ENCODE measurements at places on chromosomes 11 and 22.

- H3K36me3 ChIP-seq, result no peaks in the 10 kb centered on the region
- H3K4me1 ChIP-seq, result peaks cover 6% of the 10 kb centered on the region
- no peak overlapping the region for H3K4me3 ChIP-seq
Measured at GRCh38 chr11:130394615-130395014, 33.8 kb downstream of the ADAMTS8 start.

- peaks cover 37% of the 10 kb centered on the region for H3K4me1 ChIP-seq
- H3K4me3 ChIP-seq, result peak overlapping the region; percentile 79
- H3K27ac ChIP-seq, result no peak overlapping the region
- DNase-seq, result peak; percentile 79
- H3K27me3 ChIP-seq, result peaks cover 9% of the 10 kb centered on the region
- no peaks in the 10 kb centered on the region for H3K36me3 ChIP-seq
Measured at GRCh38 chr11:45918331-45918941, 759 bp upstream of the PEX16 start.

DNA sequence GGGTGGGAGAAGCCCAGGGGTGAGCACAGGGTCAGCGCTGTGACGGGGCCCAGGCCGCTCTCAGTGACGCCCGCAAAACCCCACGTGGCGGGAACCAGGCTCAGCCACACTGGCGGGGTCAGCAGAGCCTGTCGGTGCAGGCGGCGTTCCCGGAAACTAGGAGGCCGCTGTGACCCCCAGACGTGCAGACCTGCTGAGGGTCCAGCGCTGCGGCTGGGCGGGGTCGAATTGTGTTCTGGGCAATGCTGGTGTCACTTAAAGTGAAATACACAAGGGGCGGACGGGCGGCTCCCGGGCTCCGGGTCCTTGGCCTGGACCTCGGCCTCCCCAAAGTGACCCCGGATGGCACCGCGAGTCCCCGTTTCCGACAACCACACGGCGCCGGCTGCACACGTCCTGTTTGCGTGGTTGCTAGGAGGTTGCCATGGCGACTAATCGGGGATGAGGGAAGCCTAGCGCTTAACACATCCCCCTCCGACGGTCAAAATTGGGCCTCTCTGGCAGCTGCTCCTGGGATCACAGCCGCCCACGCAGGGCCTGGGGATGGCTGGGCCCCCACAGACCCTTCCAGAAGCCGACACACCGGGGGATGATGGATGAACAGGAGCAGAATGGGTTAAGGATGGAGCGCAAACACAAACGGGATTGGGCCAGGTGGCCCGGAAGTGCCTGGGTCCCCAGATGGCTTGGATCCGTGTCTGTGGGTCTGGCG lies 81.7 kb upstream of the PRR5 start:
- H3K4me1 ChIP-seq, result peaks cover 26% of the 10 kb centered on the region
- no peak overlapping the region for H3K27ac ChIP-seq
- DNase-seq, result peak; percentile 97
- no peaks in the 10 kb centered on the region for H3K36me3 ChIP-seq
- no peaks in the 10 kb centered on the region for H3K27me3 ChIP-seq

- H3K27ac ChIP-seq, result no peak overlapping the region
- no peak for DNase-seq
- H3K36me3 ChIP-seq, result no peaks in the 10 kb centered on the region
Measured at GRCh38 chr11:31995032-31995431, 95.8 kb upstream of the RCN1 start.

- peaks cover 26% of the 10 kb centered on the region for H3K4me1 ChIP-seq
- no peaks in the 10 kb centered on the region for H3K36me3 ChIP-seq
- no peaks in the 10 kb centered on the region for H3K27me3 ChIP-seq
- H3K4me3 ChIP-seq, result no peak overlapping the region
- peak; percentile 75 for DNase-seq
Measured at GRCh38 chr11:70555078-70555477, 156.7 kb downstream of the CTTN start.

GRCh38 chr11:93131709-93132108 lies 66.1 kb downstream of the SLC36A4 start:
- H3K27ac ChIP-seq, result no peak overlapping the region
- H3K4me3 ChIP-seq, result no peak overlapping the region
- H3K4me1 ChIP-seq, result peaks cover 20% of the 10 kb centered on the region
